Karpas-422 (cell line): ENCODE measurements at places on chromosomes 4 and X.
A peak's percentile ranks its signal among the peaks of the same experiment; 100 is the strongest.

- no peak for DNase-seq
Observed at GRCh38 chr4:172393220-172393619, 580.0 kb downstream of the GALNTL6 start.

- DNase-seq = no peak
Observed at GRCh38 chrX:67674741-67675140, 130.9 kb downstream of the AR start.

GRCh38 chrX:41335198-41335957 lies 1.4 kb downstream of the DDX3X start:
- DNase-seq = no peak

- no peak for DNase-seq
Observed at GRCh38 chrX:45596188-45596808, 395.6 kb upstream of the DIPK2B start.

GRCh38 chr4:26717332-26717731 lies 133.4 kb downstream of the TBC1D19 start:
- no peak for DNase-seq

DNA sequence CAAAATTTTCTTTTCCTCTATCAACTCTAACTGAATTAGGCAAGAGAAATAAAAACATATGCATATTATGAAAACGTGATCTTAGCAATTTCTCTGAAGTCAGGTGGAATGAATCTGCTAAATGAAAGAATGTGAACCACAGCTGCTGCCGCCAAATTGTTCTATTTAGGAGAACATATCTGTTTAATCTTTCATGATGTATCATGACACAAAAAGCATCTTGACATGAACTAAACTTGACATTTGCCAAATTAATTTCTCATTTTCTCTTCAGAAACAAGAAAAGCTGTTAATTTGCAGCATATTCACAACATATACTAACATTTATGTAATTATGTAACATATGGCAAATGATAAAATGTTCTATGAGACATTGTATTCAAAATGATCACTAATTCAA lies 1237.9 kb downstream of the TECRL start:
- no peak for DNase-seq

- peak; percentile 53 for DNase-seq
Observed at GRCh38 chrX:136879001-136879687, 1.4 kb downstream of the RBMX start.

- DNase-seq = no peak
Observed at GRCh38 chr4:133592106-133592505, 443.0 kb downstream of the PCDH10 start.

DNA sequence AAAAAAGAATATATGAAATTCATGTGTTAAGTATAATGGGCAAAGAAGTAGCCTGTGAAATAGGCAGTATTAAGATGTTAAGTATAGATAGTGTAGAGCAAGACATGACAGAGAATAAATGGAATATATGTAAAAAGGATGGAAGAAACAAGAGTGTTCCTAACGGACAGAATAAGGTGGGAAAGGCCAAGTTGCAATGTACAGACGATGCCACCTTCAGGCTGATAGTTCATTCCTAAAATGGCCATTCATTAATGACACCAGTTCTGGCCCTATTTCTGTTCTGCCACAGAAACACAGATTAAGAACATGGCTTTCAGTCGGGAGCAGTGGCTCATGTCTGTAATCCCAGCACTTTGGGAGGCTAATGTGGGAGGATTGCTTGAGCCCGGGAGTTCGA lies 4.4 kb upstream of the FAM184B start:
- DNase-seq = no peak

DNA sequence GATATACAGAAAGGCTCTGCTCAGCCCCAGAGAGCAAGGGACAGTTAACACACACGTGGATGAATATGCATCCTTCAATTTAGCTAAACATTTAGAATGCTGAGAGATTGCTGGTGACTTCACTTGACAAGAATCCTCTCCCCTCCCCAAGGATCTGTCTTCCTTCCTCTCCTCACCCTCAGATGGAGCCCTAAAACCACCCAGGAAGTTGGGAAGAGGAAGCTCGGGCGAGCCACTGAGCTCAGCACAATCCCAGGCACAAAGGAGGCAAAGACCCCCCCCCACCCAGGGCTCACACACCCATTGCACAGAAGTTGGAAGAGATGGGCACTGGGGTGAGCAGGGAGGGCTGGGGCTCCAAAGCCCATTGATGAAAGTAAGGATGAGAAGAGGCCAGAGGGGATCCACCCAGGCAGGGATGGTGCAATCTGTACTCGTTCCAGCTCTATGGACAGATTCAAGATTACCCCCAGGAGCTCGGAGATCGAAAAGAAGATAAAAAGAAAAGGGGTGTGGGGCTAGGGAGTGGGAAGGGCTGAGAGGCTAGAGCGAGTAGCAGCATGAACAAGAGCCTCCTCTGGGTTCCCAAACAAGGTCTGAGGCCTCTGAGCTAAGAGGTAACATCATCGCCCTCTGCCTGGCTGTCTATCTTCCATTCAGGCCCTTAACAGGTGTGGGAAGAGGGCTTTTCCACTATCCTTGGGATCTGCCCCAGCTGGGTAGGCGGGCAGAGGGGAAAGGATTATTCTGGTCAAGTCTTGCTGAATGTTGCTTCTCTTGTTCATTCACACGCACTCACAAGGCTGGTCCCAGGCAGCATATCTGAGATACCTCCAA lies 1.2 kb downstream of the TFE3 start:
- peak; percentile 43 for DNase-seq

DNA sequence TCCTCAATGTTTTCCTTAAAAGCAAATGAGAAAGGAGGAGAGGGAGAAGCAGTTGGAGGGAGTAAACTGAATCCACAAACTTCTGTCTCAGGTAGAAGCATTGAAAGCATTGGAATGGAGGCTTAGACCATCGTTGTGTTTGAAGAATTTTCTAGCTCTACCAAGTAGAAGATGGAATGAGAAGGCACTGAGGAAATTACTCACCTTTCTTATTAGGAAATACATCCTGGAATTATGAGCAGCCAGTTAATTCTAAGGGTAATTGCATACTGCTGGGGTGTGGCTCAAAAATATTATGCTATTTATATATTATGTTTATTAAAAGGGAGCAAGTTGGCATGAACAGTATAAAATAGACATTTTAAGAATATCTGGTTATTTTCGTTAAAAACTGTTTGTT lies 12.9 kb downstream of the PGM2 start:
- DNase-seq = no peak

DNA sequence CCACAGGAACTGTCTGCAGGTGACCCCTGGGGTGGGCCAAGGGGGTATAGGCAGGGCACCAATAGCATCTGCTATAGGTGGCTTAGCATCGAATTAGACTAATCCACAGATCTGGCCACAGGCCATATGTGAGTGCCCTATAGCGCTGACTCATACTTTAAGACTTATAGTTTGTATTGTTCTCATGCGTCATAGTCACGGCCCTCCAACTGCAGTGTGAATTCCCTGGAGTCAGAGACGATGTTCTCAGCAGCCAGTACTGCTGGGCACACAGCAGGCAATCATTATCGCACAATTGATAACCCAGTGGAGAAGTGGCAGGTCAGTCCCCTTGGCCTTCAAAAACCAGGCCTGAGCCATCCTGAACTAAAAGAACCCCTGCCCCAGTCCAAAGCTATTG lies 58.1 kb downstream of the ADGRG2 start:
- DNase-seq = no peak

GRCh38 chr4:79185526-79186045 lies 140.3 kb downstream of the NAA11 start:
- no peak for DNase-seq

GRCh38 chrX:14038375-14039085 lies 8.8 kb upstream of the GEMIN8 start:
- DNase-seq = no peak

- DNase-seq = no peak
Observed at GRCh38 chr4:76896614-76897535, 1.1 kb downstream of the SOWAHB start.

- no peak for DNase-seq
Observed at GRCh38 chr4:40337051-40337450, 1.9 kb downstream of the CHRNA9 start.

- no peak for DNase-seq
Observed at GRCh38 chr4:78722320-78722719, 53.8 kb upstream of the BMP2K start.

GRCh38 chrX:332496-332860 lies 13.9 kb upstream of the GTPBP6 start:
- DNase-seq = no peak

DNA sequence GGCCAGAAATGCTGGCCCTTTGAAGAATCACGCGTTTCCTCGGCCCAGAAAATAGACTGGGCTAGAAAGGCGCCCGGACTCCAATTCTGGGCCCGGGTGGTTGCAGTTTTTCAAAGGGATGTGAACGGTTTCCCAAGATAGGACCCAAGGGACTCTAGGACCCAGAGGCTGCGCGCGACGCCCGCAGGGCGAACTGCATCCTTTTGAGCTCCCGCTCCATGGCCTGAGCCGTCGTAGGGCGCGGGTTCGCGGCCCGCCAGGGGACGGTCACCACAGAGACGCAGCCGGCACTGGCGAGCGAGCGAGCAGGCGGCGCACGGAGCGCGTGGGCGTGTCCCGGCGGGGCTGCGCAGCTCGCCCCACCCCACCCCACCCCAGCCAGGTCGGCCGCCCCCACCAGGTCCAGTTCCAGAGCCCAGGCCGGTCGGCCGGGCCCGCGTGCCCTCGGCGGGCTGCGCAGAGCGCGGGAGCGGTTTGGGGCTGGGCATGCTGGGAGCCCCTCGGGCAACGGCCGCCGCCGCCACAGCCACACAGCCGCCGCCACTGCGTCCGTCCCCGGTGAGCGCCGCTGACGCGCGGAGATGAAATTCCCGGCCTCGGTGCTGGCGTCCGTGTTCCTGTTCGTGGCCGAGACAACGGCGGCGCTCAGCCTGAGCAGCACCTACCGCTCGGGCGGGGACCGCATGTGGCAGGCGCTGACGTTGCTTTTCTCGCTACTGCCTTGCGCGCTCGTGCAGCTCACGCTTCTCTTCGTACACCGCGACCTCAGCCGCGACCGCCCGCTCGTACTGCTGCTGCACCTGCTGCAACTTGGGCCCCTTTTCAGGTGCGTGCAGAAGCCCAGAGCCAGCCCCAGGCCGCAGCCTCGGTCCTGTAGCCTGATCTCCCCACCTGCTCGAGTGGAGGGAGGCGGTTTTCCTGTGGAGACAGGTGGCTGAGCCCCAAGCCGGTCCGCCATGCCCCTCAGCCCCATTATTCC lies at the start of gene XK:
Gene XK, plus strand, starts transcription at position 411 of the 979 bp plus-strand sequence. Its CDS starts 171 bp downstream, at position 582.
- no peak for DNase-seq

DNA sequence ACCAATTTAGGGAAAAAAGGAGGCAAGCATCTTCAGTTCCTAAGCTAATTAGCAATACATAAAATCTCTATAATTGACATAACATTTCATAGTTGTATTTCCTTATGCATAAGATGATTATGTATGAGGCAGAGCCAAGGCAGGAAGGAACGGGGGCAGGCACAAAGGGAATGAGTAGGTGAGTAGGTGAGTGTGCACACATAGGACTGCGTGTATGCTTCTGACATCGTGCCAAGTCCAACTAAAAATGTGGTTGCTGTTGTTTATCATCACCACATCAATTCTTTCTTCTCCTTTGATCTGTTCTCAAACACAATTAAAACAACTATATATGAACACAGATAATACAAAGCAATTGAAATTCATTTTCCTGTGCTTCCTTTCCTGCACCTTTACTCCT lies 131.2 kb downstream of the UNC5C start:
- DNase-seq = no peak

GRCh38 chr4:26094911-26095310 lies 180.9 kb downstream of the SMIM20 start:
- no peak for DNase-seq

- DNase-seq = no peak
Observed at GRCh38 chr4:159209249-159209648, 106.4 kb downstream of the RAPGEF2 start.

DNA sequence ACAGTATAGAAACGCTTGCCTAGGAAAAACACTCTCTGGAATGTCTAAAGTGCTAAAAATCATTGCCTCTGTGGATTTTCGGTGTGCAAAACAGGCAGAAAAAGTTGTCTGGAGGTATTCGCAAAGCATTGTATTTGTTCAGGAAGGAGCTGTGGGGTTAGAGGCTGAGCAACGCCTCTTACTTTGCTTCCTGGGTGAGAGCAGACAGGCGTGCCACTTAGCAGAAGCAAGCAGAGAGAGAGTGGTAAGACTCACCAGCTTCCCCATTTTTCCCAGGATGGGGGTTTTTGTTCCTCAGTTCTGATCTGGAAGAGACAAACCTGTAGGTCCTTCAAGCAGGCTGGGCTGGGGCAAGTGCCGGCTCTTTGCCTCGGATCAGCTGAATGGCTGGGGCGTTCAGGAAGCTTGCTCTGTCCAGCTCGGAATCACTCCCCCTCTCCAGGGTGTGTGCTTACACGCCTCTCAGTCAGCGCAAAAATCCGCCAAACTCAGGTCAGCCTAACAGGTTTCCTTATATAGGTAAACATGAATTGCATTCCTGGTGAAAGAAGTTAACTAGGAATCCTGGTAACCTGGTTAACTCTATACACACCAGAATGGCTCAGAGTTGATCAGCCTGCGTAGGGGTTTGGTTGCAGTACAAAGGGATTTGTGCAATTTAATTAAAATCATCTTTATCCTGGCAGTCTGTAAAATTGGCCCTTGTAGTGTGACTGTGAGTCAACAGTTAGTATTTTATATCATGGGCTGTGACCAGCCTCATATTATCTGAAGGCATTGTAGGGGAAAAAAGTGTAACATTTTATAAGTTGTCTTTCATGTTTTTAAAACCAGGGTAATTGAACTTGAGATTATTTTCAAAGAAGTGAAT lies 213.1 kb upstream of the MID1 start:
- no peak for DNase-seq

DNA sequence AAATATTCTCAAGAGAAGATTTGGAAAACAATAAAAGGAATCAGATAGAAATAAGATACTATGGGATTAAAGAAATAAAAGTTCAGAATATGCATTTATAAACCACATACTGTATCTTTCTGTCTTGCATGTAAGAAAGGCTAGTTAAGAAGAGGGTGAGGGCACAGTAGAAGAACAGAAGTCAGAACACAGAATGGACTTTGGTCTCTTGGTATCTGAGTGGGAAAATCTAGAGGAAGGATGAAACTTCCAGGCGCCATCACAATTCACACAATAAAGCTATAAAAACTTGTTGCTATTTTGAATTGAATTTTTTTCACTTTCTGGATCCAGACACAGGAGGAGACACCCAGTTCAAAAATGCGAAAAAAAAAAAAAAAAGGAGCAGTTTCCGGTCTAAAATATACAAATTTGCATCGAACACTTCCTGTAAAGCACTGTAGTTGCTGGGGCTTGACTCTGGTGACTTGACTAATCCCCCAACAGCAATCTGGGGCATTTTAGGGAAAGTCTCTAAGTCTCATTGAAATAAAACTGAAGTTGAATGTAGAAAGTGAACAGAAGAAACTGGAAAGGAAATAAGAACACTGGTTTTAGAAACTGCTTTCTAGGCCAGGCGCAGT lies 8.1 kb upstream of the NAAA start:
- no peak for DNase-seq

- no peak for DNase-seq
Observed at GRCh38 chrX:17359500-17359899, 15.5 kb upstream of the NHS start.
